ENCODE measurements at places on chromosomes 11 and 22.

DNA sequence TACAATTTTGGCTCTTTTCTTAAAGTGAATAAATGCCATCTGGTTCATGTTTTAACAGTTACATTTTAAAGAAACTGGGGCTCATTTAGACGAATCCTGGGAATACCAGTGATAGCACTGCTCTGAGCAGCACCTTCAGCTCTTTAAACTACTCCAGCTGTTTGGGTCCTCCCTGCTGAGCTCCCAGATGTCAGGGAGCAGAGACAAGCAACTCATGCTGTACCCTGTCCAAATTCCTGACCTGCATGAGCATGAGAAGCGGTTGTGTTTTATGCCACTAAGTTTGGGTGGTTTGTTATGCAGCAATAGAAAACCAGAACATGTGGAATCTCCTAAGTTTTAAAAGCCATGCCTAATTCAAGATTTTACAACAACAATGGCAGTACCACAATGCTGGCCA, 90.0 kb downstream of the FDX1 start:
- no peak for DNase-seq

DNA sequence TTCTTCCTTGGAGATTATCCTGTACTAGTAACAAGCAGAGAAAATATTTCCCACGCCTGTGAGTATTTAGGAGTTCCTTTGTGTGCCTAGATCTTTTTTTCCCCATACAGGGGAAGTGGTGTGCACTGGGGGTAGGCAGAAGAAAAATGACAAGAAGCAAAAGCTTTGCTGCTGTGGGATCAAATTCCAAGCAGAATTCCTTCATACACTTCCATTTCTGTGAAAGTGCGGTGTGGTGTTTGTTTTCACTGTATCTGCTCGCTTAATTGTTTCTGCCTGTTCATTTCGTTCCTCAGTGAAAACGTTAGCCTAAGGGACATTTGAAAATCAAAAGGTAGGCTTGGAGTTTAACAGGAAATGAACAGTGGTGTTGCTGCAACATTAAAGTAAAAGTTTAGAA, 47.9 kb downstream of the BLID start:
- no peak for DNase-seq

- DNase-seq, result no peak
Observed at GRCh38 chr11:8577791-8578581, 16.0 kb downstream of the STK33 start.

DNA sequence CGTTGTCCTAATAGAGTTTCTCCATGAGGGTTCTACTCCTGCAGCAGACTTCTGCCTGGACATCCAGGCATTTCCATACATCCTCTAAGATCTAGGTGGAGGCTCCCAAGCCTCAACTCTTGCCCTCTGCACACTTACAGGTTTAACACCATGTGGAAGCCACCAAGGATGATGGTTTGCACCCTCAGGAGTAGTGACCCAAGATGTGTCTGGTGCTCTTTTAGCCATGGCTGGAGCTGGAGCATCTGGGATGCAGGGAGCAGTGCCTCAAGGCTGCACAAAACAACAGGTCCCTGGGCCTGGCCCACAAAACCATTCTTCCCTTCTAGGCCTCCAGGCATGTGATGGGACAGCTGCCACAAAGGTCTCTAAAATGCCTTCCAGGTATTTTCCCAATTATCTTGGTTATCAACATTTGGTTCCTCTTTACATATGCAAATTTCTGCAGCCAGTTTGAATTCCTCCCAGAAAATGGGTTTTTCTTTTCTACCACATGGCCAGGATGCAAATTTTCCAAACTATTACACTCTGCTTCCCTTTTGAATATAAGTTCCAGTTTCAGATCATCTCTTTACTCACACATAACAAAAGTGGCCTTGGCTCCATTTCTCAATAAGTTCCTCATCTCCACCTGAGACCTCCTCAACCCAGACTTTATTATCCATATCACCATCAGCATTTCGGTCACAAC, 69.5 kb upstream of the GNAZ start:
- no peak for DNase-seq

GRCh38 chr11:15112131-15112541, 2.6 kb upstream of the INSC start:
- DNase-seq, result no peak

GRCh38 chr11:122209619-122210366, 93.8 kb upstream of the BLID start:
- no peak for DNase-seq

DNA sequence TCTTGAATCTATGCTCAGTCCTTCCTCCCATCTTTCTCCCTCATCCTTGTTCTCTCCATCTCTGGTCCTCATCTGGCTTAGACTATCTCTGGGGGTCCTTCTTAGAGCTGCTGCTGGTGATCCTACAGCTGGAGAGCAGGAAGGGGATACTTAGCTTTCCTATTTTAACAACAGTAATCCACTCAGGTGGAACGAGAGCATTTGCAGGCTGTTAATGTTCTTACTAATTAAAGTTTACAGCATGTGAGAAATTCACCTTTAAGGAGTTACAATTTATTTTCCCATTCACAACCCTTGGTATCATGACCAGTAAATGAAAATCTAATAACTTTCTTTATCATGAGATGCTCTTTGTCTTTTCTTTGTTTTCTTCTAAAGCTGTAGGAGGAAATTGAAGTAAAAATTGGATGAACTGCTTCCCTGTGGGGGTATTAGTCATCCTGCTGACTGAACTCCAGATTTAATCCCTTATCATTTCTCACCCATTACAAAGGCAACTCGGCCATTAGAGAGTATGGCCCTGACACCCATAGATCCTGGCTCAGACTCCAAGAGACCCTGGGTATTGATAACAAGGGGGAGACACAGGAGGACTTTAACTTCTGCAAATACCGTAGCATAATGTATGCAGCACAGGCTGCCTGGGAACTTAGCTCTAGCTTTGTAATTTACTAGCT, 37.6 kb upstream of the MTNR1B start:
- DNase-seq, result no peak

DNA sequence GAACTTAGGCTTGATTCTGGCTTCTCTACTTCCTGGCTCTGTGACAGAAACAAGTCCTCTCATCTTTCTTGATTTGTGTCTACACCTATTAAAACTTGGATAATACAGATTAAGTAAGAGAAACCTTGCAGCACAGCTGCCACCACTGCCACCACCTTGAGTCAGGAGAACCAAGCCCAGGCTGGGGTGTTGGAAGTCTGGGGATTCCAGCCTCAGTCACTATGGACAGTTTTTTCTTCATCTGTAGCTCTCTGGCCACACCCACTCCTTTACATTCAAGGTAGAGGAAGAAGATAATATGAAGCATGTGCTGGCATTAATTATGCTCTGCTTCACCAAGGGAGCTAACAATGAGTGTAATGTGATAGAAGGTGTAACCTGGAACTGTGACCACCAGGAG, 75.7 kb downstream of the RELT start:
- no peak for DNase-seq

- no peak for DNase-seq
Observed at GRCh38 chr11:96219981-96220623, 122.9 kb downstream of the MAML2 start.
